ENCODE measurements at places on chromosomes 13 and 19. TPM values are rescaled to one million over a fixed set of nuclear protein-coding genes. Genes with fewer than 3 reads are reported as not detected.

- no peaks in the 10 kb centered on the region for H3K27me3 ChIP-seq
- DNase-seq, result no peak
- H3K27ac ChIP-seq, result no peak overlapping the region
- H3K4me3 ChIP-seq, result no peak overlapping the region
- H3K36me3 ChIP-seq, result peaks cover 39% of the 10 kb centered on the region
These were observed 16.3 kb upstream of the TEX29 start for GRCh38 chr13:111304041-111304544.

DNA sequence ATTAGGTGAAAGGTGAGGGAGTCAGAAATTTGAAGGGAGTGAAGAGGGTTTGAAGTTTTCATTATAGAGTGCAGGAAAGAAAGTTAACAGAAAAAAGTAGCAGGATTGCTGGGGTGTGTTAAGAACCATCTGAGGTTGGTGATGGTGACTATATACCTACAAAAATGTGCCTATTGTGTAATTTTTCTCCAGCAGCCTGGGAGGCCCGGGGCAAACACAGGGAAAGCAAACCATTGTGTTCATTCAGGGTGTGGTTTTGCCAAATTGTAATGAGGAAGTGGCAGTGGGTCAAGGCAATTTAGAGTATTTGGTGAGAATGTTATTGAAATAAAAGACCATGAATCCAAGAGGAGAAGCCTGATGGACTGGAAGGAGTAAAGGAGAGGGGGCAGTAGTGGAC, 8.2 kb upstream of the SUCLA2 start:
- no peaks in the 10 kb centered on the region for H3K27me3 ChIP-seq
- H3K4me1 ChIP-seq, result peaks cover 12% of the 10 kb centered on the region
- no peak overlapping the region for H3K4me3 ChIP-seq
- DNase-seq, result no peak
- peak overlapping the region; percentile 43 for H3K27ac ChIP-seq
- no peaks in the 10 kb centered on the region for H3K36me3 ChIP-seq

GRCh38 chr19:3975637-3976087, 4.8 kb upstream of the DAPK3 start:
- H3K27me3 ChIP-seq, result no peaks in the 10 kb centered on the region
- H3K4me3 ChIP-seq, result no peak overlapping the region
- peaks cover 10% of the 10 kb centered on the region for H3K36me3 ChIP-seq
- DNase-seq, result no peak

ZNF568 gene
- 9.0 TPM for total RNA-seq

- H3K27ac ChIP-seq, result no peak overlapping the region
- DNase-seq, result no peak
- H3K36me3 ChIP-seq, result peaks cover 2% of the 10 kb centered on the region
- H3K4me1 ChIP-seq, result peaks cover 15% of the 10 kb centered on the region
These were observed 1.3 kb upstream of the DNAJC15 start for GRCh38 chr13:43021926-43022670.

DNA sequence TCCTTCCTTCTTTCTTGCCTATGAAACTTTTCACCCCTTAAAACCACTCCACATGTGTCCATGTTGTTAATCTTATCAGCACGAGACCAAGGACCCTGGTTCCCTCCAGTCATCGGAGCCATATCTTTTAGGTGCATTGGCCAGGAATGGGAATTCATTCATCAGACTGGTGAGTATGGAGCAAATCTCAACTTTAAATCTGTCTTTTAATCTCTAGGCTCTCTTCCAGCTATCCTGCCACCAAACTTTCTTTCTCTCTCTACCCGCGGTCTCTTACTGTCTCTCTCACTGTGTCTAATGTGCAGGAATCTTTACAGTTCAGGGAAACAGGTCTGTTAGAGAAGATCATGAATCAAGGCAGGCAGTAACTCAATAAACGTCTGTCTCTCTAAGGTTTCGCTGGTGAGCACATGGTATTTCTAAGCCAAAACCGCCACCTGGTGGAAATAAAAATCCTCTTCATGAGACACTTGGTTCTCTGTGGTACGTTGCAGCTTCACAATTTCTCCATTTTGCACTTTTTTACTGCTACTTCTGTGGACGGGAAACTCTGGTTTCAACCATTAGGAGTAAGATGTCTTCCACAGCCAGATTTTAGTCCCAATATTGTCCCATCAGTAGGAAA, 16.1 kb downstream of the LGALS16 start:
- H3K36me3 ChIP-seq, result no peaks in the 10 kb centered on the region
- no peak overlapping the region for H3K4me3 ChIP-seq
- DNase-seq, result no peak
- peaks cover 2% of the 10 kb centered on the region for H3K4me1 ChIP-seq
- H3K27ac ChIP-seq, result no peak overlapping the region
- peaks cover 38% of the 10 kb centered on the region for H3K27me3 ChIP-seq

DNA sequence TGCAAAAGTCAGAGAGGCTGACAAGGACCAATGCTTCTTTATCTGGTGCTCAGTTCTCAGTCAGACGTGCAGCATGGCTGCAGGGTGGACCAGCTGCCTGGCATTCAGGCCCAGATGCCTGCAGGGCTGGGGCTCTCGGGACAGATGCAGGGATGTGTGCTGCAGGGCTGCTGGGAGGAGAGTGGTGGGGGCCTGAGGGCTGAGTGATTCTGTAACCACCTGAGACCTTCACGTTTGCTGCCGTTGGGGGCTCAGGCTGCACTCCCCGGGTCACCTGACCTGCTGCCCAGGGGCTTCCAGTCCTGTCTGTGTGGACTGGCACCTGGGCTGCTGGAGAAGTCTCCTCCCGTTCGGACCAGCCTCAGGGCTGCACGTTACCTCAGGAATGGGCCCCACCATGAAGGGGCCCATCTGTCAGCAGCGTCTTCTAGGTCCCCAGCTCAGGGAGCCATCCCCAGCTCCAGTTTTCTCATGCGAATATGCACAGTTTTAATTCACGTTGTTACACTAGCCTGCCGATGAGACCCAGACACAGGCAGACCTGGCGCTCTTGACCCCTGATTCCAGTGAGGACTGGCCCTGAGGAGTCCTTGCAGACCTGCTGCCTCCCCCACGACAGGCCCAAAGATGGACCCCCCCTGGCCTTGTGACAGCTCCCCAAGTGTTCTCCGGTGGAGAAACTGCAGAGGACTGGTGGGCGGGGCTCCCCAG, 16.9 kb downstream of the KCTD15 start:
- H3K36me3 ChIP-seq, result peaks cover 9% of the 10 kb centered on the region
- no peaks in the 10 kb centered on the region for H3K4me1 ChIP-seq
- H3K27me3 ChIP-seq, result peaks cover 14% of the 10 kb centered on the region
- DNase-seq, result no peak
- no peak overlapping the region for H3K27ac ChIP-seq
- H3K4me3 ChIP-seq, result no peak overlapping the region

- no peaks in the 10 kb centered on the region for H3K27me3 ChIP-seq
- peak; percentile 19 for DNase-seq
- peaks cover 50% of the 10 kb centered on the region for H3K4me1 ChIP-seq
- peak overlapping the region; percentile 94 for H3K27ac ChIP-seq
- H3K36me3 ChIP-seq, result no peaks in the 10 kb centered on the region
- H3K4me3 ChIP-seq, result peak overlapping the region; percentile 17
These were observed 339.0 kb downstream of the RFC3 start for GRCh38 chr13:34156841-34157365.

DNA sequence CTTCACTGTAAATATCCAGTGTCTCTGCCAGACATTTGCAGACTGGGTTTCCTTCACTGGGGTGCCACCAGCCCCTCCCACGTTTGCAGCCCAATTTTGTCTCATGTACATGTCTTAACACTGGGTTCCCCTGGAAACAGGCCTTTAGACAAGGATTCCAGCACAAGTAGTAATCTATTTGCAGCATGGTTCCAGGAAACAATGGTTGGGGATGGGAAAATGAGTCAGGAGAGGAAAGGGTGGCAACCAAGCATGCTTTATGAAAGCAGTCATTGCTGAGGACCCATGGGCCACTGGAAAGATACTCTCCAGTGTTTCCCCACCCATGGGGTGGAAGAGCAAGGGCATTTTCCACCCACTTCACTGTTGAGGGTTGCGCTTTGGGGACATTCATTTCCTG, 53.6 kb upstream of the FARP1 start:
- H3K4me3 ChIP-seq, result no peak overlapping the region
- H3K4me1 ChIP-seq, result peaks cover 3% of the 10 kb centered on the region
- H3K36me3 ChIP-seq, result no peaks in the 10 kb centered on the region
- DNase-seq, result no peak

GAMT gene
- 48.5 TPM for total RNA-seq

Data from progenitor cell of endocrine pancreas (in vitro differentiated cells).